NCI-H460 (cell line): ENCODE measurements at places on chromosomes 7 and 10.

- DNase-seq = no peak
These were observed 90.0 kb upstream of the PLXNA4 start for GRCh38 chr7:132666071-132666773.

DNA sequence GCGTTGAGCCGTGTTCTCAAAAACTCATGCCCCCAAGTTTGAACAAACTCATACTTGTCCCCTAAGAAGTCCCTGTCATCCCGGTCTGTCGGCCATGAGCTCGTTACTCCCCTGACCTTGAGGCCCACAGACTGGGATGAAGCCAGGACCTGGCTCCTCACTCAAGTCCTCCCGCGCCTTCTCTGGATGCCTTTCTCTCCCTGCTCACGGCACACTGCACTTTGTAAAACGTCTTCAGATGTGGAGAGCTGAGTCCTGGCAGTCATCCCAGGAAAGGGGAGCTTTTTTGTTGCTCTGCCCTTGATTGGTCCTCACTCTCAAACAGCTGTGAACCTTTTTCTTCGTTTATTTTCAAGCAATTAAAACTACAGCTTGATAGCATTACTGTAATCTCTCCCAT is 110.8 kb downstream of the JAZF1 start:
- no peak for DNase-seq

DNA sequence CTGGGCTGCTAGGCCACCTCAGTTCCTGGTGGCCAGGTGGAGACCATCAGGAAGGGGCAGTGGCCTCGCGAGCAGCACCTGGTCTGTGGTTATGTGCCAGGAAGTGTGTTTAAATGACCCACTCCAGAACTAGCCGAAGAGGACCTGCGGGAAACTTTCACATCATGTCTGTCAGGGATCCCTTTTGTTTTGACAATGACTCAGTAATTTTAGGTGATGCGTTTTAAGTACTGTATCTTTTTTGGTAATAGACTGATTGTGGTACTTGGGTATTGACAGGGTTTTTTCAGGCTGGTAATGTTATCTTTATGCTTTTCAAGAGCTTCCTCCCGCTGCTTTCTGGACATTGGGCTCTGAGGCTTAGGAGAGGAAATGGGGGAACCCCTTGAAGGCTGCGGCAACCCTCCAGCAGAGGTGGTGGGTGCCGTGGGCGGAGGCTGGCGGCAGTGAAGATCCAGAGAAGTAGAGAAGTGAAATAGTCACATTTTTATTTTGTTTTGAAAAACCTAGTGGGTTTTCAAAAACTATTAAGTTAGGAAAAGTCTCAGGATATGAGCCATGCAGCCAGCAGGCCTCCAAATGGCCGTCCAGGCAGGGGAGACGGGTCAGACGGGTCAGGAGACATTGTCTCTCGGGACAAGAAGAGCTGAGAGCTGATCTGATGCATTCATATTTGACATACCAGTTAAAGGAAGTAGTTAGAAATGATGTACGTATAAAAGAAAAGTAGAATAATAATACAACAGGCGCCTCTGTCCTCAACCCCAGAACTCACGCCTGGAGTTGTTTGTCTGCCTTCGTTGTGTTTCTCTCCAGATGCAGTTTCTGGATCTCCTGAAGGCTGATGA is 27.7 kb downstream of the PPP2R2D start:
- DNase-seq = no peak

DNA sequence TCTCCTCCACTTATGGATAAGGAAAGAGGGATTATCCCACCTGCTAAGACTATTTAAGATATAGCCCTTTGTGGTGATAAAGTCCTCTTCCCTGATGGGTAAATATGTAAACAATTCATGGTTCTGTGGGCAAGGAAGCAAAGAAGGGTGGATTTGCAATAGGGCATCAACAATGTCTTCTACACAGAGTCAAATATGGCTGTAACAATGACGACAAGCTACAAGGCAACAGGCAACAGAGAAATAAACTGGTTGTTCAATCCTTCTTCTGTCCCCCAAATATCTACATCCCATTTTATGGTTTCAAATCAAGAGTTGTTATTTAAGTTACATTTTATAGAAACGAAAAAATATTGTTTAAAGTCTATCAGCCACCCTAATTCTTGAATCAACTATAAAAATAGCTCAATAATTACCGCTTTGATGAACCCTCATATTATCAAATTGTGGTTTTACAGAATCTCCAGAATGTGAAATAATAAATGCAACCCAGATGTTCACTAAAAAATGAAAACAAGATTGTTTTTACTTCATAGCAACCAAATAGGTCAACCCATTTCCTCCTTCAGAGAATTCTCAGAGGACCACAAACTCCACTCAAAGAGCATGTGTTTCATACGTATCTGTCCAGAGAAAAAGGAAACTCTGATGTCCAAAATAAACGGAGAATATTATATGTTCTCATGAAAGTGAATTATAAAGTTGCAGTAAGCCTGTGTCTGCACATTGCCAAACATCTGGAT is 13.8 kb downstream of the CYTH3 start:
- no peak for DNase-seq

DNA sequence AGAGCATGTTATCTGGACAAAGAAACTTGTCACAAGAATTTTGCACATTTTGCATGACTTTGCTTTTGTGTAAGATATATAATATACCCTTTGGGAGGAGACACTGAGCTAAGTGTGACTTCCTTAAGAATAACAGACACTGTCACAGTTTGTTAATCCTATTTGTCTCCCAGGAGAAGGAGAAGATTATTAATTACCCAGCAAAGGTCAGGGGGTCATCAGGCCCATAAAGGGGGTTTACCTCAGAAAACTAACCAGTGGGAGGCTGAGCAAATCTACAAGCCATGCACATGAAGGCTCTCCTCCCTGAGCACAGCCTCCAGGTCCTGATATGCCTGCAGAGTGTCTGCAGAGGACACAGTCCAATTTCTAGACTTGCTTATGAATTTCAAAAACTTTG is 10.1 kb upstream of the MET start:
- DNase-seq = no peak

DNA sequence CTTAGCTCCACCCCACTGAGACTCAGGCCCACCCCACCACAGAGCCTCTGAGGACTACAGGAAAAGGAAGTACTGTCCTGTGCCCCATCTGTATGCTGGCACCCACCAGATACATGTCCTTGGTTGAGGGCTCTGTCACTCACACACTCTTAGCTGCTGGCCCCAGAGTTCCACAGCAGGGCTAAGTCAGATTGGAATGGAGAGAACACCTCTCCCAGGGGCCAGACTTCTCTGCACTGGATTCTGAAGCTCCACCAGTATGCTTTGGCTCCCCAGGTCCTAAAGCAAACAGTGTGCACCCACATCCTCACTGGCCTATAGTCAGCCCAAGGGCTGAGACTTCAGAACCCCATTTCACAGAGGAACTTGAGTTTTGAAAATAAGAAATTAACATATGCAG is 103.2 kb upstream of the PPP2R2D start:
- DNase-seq = no peak

DNA sequence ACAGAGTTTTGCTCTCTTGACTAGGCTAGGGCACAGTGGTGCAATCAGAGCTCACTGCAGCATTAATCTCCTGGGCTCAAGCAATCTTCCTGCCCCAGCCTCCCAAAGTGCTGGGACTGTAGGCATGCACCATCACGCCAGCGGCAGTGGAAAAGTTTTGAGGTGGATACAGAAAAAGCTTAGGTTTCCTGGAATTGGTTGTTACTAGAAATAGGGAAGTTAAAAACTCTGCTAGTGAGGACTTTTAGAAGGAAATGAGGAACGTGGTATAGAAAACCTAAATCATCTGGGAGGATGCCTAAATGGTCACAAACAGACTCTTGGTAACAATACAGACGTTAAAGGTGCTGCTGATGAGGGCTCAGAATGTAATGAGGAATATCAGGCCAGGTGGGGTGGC is 10.9 kb upstream of the SNX8 start:
- DNase-seq = no peak
